ENCODE measurements at places on chromosomes 1 and 21.
A peak's percentile ranks its signal among the peaks of the same experiment; 100 is the strongest.

GRCh38 chr1:55827350-55827749 lies 612.2 kb upstream of the USP24 start:
- DNase-seq = peak; percentile 98

DNA sequence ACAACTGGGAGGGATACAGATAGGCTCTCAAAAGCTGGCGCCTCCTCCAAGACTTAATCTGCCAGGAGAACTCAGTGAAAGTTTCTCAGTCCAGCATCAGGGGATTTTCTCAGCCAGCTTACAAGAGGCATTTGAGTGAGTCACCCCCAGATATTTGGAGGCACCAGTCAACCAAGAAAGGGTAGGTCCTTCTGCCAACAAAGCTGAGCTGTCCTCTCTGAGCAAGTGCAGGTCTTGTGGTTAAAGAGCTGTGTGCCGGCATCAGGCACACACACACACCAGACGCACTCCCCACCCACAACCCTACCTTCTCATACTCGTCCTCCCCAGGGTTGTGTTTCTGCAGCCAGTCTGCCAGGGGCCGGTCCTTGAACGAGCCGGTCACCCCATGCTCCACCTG lies 27.0 kb upstream of the PPP1R15B start:
- peak; percentile 99 for DNase-seq

- peak; percentile 82 for DNase-seq
Measured at GRCh38 chr1:241612533-241613477, 27.4 kb downstream of the CHML start.

DNA sequence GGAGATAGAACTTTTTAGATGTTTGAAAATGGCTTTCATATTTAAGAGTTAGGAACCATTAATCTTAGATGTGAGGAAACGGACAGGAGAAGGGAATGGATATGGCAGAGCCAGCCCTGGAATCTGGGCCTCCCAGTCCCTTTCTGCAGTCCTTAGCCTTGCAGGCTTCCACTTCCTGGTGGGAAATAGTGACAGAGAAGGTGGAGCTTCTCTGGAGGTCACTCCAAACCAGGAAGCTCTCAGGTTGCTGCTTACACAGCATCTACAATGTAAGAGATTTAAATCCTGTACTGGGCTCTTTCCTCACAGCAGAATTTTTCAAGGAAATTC lies 2.5 kb downstream of the S100A11 start:
- no peak for DNase-seq

DNA sequence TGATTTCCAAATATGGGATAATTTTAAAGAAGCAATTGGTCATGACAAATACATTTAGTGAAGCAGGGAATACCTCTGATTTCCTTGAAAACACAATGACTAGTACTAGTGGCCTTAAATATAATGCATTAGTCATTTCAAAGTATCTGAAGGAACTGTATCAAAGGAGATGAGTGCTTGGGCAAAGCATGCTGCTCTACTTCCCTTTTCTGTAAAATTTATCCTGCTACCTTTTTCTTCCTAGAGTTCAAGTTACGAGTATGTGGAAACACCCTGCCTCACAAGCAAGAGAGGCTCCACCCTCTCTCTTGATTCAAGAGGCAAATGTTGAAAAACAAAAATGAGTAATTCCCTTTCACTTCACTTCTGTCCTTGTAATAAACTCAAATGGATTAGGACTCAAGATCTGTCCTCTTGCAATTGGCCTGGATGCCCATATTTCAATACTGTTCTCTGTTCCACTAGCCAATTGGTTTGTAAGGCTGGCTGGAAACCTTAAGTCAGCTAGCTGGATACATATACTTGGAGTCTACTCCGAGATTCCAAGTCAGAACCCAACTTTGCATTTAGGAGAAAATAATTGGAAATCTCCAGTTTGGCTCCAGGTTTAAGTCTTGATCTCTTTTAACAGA lies 92.5 kb downstream of the CDC42BPA start:
- peak; percentile 47 for DNase-seq

DNA sequence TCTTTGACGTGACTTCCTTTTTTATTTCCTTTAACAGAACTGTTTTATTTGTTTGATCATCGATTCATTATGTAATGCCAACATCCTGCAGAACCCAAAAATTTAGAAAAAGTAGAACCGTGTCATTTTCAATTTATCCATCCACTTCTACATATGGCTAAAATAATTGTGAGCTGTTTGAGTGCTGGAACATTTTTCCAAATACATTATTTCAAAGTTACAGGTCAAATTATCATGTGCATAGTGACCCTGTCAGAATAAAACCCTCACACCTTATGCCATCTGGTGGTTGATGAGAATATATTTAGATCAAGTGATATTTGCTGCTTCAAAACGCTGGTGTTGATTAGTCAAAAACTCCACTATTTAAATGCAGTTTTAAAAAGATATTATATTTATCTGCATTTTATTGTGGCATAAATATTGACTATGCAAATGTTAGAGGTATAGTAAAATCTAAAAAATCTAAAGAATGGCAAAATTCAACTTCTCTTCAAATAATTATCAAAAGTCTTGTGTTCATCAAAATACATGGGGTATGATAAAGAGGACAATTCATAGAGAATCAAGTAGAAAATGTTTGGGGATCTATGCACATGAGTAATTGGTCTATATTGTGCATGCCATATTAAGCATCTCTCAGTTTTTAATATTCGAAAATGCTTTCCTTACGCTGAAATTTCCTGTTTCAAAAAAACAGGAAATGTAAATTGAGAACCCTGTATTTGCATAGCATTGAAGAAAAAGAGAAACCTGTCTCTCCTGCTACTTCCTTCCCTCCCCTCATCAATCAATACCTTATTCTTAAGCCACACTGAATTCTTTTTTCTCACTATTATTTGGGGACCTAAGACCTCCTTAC lies 39.7 kb downstream of the UBE2U start:
- DNase-seq = peak; percentile 58

DNA sequence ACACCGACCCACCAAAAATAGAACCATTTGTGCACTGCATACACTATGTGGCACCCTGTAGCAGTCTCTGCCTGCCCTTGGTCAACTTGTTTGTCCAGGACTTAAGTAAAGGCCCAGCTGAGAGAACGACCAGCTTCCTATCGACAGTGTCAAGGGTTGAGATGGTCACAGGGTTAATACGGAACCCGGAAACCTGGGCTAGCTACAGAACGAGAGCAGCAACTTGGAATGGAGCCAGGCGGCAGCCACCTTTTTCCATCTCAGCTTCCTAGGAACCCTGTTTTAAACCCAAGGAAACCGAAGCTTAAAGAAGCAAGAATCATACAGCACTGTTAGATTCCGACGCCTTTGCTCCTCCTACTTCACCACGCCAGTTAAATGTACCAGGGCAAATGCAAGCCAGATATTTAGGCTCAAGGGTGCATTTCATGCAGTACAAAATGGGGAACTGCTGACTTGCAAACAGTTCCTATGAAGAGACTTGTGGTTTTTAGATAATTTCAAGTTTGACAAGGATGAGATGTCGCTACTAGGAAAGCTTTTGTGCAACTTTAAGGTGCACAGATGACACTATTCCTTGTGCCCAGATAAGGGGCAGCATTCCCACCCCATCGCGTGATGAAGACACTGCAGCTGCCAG lies 35.5 kb downstream of the SLC66A1 start:
- DNase-seq = no peak
